ENCODE measurements at places on chromosomes 2 and 18. TPM values are rescaled to one million over a fixed set of nuclear protein-coding genes. Genes with fewer than 3 reads are reported as not detected.

DNA sequence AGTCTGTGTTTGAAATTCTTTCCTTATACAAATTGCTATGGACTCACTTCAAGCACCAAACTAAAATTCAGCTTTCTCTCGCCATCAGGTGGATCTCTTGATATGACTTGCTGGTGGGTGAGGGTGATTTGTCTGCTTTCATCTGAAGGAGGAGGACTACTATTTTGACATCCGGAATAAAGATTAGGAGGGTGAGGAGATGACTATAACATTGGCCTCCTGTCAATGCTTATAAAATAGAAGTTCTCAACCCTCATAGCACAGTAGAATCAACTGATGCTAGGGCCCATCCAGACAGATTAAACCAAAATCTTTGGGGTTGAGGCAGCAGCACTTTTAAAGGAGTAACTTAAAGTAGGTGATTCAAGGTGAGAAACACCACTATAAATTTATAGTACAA is 120.4 kb upstream of the DNAJC10 start:
- H3K4me1 ChIP-seq, result no peaks in the 10 kb centered on the region
- H3K4me3 ChIP-seq, result no peak overlapping the region
- DNase-seq, result no peak
- no peak overlapping the region for H3K27ac ChIP-seq
- H3K27me3 ChIP-seq, result no peaks in the 10 kb centered on the region
- H3K36me3 ChIP-seq, result no peaks in the 10 kb centered on the region

DNA sequence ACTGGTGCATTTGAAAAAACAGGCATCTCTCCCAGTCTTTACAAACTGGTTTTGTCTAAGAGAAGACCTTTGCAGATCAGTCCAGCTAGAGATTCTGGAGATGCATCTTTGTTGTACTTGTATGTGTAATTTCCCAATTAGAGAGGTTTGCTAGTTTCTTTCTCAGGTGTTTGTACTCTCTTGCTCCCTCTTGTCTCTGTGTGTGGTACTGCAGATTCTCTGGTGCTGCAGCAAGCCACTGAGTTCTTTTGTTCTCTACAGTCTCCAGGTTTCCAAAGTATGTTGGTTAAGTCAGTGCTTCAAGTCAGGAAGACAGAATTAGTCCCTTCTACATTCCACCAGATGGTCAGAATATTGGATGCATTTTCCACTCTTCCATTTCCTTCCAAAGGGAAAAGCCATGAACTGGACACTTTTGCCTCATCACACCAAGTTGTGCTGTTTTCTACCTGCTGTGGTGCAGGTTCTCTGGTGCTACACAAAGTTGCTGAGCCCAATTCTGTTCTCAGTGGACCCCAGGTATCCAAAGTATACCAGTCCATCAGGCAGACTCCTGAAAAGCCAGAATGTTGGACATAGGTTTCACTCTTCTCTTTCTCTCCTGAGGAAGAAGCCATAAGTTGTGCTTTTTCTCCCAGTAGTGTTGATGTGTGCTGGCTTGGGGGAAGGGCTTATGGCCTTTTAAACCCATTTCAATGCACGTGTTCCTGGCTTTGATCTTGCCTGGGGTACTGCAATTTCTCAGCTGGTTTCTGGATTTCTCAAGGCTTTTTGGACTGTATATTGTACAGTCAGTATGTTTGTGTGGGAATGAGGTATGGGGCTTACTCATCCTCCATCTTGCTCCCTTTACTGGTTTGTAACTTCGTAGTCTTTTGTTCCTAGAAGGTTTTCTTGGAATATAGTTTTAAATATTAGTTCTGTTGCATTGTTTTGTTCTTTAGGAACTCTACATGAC is 29.8 kb downstream of the EPC2 start:
- no peaks in the 10 kb centered on the region for H3K27me3 ChIP-seq
- H3K27ac ChIP-seq, result no peak overlapping the region
- H3K4me1 ChIP-seq, result peaks cover 6% of the 10 kb centered on the region
- no peak overlapping the region for H3K4me3 ChIP-seq

DNA sequence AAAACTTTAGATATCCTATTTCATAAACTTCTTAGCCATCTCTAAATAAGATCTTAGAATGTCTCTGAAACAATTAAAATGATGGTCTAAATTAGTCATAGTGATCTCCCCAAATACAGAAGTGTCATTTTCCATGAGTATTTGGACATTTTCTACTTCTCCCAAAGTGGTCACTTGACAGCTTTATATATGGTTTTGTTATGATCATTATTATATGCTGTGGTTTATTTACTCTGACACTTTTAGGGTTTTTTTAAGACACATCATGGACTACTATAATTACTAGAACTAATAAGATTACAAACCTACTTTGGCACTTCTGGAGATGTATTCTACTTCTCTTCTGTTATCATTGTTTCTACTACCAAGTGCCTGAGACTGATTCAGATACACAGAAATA is 47.1 kb downstream of the SLC25A12 start:
- H3K4me3 ChIP-seq, result no peak overlapping the region
- no peaks in the 10 kb centered on the region for H3K4me1 ChIP-seq
- H3K27me3 ChIP-seq, result no peaks in the 10 kb centered on the region

- no peak overlapping the region for H3K27ac ChIP-seq
- no peak overlapping the region for H3K4me3 ChIP-seq
- no peaks in the 10 kb centered on the region for H3K27me3 ChIP-seq
- DNase-seq, result no peak
- H3K36me3 ChIP-seq, result no peaks in the 10 kb centered on the region
- peaks cover 12% of the 10 kb centered on the region for H3K4me1 ChIP-seq
Measured at GRCh38 chr2:73281244-73281643, 3.0 kb downstream of the FBXO41 start.

DNA sequence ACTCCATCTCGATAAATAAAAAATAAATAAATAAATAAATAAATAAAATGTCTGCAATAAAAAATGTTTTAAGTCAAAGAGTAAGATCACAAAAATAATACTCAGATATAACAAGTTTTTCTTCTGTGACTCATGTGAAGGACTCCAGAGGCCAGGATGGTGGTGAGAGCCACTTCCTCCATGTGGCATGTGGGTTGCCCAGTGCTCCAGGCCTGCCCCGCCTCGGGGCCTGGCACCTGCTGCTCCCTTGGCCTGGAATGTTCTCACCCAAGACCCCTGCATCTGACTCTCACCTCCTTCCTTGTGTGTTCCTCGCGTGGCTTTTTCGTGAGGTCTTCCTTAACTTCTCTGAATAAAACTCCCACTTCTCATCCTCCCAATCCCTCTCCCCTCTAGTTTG is 77.4 kb upstream of the LDLRAD4 start:
- no peak for DNase-seq
- peaks cover 7% of the 10 kb centered on the region for H3K4me1 ChIP-seq
- H3K4me3 ChIP-seq, result no peak overlapping the region
- H3K27me3 ChIP-seq, result no peaks in the 10 kb centered on the region
- H3K36me3 ChIP-seq, result no peaks in the 10 kb centered on the region

KLHL41 gene
- total RNA-seq, result not detected

RGPD4 gene
- 0.11 TPM for total RNA-seq

KLHL30 gene
- total RNA-seq, result not detected

ALK gene
- not detected for total RNA-seq

Measured in naive thymus-derived CD4-positive, alpha-beta T cell (primary cell).